Motor neuron (in vitro differentiated cells): ENCODE measurements at places on chromosomes 3 and 15.

DNA sequence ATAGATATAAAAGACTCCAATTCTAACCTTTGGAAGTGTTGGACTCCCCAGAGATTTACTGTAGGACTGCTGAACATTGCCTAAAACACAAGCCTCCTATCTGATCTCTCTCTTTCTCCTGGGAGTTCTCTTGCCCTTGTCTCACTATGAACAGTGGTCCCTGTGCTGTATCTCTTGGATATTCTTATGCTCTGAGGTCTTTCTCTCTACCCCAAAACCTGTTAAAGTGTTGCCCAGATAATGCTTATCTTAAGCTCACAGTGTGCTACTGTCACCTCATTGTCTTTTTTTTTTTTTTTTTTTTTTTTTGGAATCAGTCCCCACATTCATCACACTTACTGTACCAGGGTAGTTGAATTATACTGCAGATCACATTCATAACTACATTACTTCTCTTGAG lies 131.0 kb upstream of the CBLB start:
- no peak for ATAC-seq

GRCh38 chr3:128252083-128252482 lies 98.8 kb downstream of the EEFSEC start:
- no peak for ATAC-seq

- no peak for ATAC-seq
These were observed 846.5 kb upstream of the ALCAM start for GRCh38 chr3:104520228-104520655.

DNA sequence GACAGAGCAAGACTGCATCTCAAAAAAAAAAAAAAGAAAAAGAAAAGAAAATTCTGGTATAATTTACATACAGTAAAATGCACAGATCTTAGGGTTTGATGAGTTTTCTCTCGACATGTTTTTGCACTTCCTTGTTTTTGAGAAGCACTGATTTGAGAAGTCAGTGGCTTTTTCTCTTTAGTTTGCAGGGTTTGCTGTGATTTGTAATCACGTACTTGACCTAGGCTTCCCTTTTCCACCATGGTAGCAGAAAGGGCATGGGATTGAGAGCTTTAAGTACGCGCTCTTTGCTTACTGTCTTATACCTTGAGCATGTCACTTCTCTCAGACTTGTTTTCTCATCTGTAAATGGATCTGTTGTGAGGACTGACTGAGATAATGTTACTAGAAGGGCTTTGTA lies 4.1 kb downstream of the VHL start:
- ATAC-seq = no peak

- ATAC-seq = no peak
These were observed 816 bp upstream of the ACAN start for GRCh38 chr15:88802250-88802990.

GRCh38 chr3:117645561-117646242 lies 936.1 kb downstream of the TUSC7 start:
- ATAC-seq = peak; percentile 87
